ENCODE measurements at places on chromosomes 7 and 10. TPM values are rescaled to one million over a fixed set of nuclear protein-coding genes. Genes with fewer than 3 reads are reported as not detected.

DNA sequence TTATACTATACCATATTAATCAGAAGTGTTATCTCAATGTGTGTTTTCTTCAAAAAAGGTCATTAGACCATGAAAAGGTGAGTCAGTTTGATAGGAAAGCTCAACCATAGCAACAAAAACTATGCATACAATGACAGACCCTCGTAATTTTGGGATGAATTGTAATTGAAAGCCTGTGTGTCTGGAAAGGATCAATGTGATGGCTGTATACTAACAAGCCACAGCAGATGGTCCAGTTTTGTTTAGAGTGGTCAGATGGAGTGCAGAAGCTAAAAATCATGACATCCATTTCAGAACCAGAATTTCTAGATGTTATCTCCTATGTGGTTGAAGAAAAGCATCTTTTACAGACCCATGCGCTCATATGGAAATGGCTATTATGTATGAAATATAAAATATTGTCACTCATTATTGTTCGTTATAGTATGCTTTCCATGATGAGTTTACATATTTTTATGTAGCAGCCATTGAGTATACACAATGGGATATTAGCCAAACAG is 88.3 kb upstream of the CNTNAP2 start:
- no peaks in the 10 kb centered on the region for H3K4me1 ChIP-seq
- H3K27ac ChIP-seq = no peak overlapping the region
- H3K4me3 ChIP-seq = no peak overlapping the region
- no peak for DNase-seq

GRCh38 chr10:133378251-133379096 is 588 bp upstream of the PAOX start:
- peak overlapping the region; percentile 78 for H3K4me3 ChIP-seq
- peak; percentile 18 for DNase-seq
- H3K4me1 ChIP-seq = peaks cover 7% of the 10 kb centered on the region
- H3K27ac ChIP-seq = no peak overlapping the region

The NYAP1 gene
- 2.6 TPM for total RNA-seq

GRCh38 chr10:82228701-82229100 is 353.7 kb downstream of the NRG3 start:
- H3K4me1 ChIP-seq = no peaks in the 10 kb centered on the region
- H3K27me3 ChIP-seq = no peaks in the 10 kb centered on the region
- H3K27ac ChIP-seq = no peak overlapping the region
- no peak for DNase-seq
- H3K4me3 ChIP-seq = no peak overlapping the region

The SLC39A12 gene
- total RNA-seq = not detected

- peak; percentile 75 for DNase-seq
- peaks cover 9% of the 10 kb centered on the region for H3K4me1 ChIP-seq
- H3K4me3 ChIP-seq = peak overlapping the region; percentile 94
- no peaks in the 10 kb centered on the region for H3K27me3 ChIP-seq
Observed at GRCh38 chr10:73095481-73096021, 1.1 kb downstream of the P4HA1 start.

The MGMT gene
- total RNA-seq = 9.5 TPM

DNA sequence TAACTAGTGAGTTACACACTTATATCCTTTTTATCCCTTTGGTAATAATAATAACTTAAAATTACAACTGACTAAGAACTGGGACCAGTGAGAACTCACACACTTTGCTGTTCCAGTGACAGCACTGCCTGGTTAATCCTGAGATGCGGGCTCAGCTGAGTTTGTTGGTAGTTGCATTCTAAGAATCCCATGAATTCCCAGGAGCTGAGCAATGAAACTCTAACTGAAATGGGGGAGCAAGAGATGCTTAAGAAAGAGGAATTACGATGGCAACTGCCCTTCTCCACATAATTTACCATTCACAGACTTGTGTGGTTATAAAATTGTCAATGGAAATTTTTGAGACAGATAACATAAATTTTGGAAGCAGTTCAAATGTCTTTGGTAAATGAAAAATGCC is 659.4 kb downstream of the MAGI2 start:
- no peaks in the 10 kb centered on the region for H3K27me3 ChIP-seq
- H3K36me3 ChIP-seq = no peaks in the 10 kb centered on the region
- H3K4me3 ChIP-seq = no peak overlapping the region
- peak; percentile 29 for DNase-seq
- H3K27ac ChIP-seq = no peak overlapping the region

DNA sequence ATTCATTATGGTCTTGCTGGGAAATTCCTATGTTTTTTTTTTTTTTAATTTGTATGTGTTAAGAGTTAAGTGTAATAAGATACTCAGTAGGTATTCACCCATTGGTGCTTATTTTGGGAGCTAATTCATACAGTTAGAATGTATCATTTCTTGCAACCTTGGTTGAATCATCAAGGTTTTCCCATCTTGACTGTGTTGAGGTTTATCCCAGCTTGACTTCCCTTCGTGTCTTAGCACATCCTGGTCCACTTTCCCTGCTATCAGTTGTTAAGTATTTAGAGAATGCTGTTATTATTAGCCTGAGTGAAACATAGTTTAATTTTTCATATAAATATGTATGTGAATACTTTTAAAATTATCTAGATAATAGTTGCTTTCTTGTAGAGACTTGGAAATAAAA is 20.8 kb downstream of the RALA start:
- no peaks in the 10 kb centered on the region for H3K36me3 ChIP-seq
- peaks cover 4% of the 10 kb centered on the region for H3K4me1 ChIP-seq
- no peaks in the 10 kb centered on the region for H3K27me3 ChIP-seq
- H3K4me3 ChIP-seq = no peak overlapping the region

The CNNM2 gene
- total RNA-seq = 10.6 TPM

GRCh38 chr10:73076360-73077183 is 20.1 kb downstream of the P4HA1 start:
- peaks cover 2% of the 10 kb centered on the region for H3K4me1 ChIP-seq
- no peak overlapping the region for H3K27ac ChIP-seq
- peaks cover 16% of the 10 kb centered on the region for H3K36me3 ChIP-seq
- H3K4me3 ChIP-seq = no peak overlapping the region
- DNase-seq = peak; percentile 82

The BTBD16 gene
- not detected for total RNA-seq

The FAM25C gene
- total RNA-seq = not detected

DNA sequence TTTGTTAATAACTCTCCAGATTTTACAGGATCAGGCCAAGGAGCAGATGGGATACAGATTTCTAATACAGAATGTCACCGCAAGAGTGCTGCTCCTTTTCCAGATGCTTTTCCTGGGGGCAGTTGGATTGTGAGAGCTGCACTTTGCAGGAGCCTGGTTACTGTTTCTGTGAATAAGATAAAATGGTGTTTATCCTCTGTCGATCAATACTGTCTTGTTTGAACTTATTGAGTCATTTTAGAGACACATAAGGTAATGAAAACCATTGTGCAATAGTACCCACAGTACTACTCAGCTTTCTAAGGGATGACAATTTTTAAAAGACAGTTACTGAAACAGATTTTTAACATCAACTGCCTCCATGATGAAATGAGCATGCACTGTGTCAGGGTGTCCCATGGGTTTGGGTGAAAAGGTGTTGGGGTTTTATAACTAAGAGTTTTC is 2.9 kb downstream of the A1CF start:
- no peaks in the 10 kb centered on the region for H3K36me3 ChIP-seq
- H3K4me1 ChIP-seq = no peaks in the 10 kb centered on the region
- H3K4me3 ChIP-seq = no peak overlapping the region
- no peak overlapping the region for H3K27ac ChIP-seq

DNA sequence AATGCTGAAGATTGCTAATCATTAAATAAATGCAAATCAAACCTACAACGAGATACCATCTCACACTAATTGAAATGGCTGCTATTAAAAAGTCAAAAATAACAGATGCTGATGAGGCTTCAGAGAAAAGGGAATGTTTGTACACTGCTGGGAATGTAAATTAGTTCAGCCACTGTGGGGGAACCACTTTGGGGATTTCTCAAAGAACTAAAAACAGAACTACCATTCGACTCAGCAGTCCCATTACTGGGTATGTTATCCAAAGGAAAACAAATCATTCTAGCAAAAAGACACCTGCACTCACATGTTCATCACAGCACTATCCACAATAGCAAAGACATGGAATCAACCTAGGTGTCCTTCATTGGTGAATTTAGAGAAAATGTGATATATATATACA is 379.0 kb upstream of the CNTNAP2 start:
- H3K36me3 ChIP-seq = no peaks in the 10 kb centered on the region
- H3K4me1 ChIP-seq = no peaks in the 10 kb centered on the region
- H3K27me3 ChIP-seq = no peaks in the 10 kb centered on the region
- DNase-seq = no peak
- H3K4me3 ChIP-seq = no peak overlapping the region

The C7orf57 gene
- total RNA-seq = not detected

DNA sequence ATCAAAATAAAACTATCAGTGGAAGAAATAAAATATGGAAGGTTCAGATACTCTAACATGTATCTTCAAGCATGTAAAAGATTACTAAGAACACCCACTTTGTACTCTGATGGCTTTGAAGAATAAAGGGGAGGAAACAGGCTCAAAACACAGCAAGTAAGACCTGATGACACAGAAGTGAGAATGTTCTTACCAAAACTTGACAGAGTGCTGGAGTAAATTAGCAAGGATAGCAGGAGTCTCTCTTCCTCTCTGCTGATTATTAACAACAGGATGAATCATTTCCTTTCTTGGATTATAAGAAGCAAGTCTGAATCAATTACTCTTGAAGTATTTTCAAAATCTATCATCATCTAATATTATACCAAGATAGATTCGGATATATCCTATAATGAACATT is 47.5 kb downstream of the GLI3 start:
- no peak overlapping the region for H3K27ac ChIP-seq
- H3K36me3 ChIP-seq = no peaks in the 10 kb centered on the region
- no peak overlapping the region for H3K4me3 ChIP-seq

The CCDC3 gene
- total RNA-seq = 25.8 TPM

DNA sequence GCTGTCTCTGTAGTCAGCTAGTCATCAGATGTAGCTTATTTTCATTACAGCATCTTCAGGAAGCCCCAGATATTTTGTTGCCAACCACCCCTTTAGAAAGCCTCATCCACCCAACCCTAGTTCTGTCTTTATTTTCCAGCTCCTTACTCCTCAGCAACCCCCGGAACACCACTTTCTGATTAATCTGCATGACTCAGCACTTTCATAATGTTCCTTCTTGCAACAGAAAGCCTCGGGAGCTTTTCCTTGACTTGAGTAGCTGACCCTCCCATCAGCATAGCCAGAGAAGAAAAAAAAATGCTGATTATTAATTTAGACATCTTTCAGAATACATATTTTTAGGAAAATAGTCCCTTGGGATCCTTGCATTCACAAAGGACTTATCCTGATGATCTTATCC is 244.0 kb upstream of the CXCL12 start:
- peak; percentile 77 for DNase-seq
- no peaks in the 10 kb centered on the region for H3K27me3 ChIP-seq
- no peak overlapping the region for H3K27ac ChIP-seq
- H3K4me3 ChIP-seq = peak overlapping the region; percentile 14
- H3K36me3 ChIP-seq = no peaks in the 10 kb centered on the region
- peaks cover 9% of the 10 kb centered on the region for H3K4me1 ChIP-seq

The PCLO gene
- 3.0 TPM for total RNA-seq

- H3K27me3 ChIP-seq = peaks cover 42% of the 10 kb centered on the region
- H3K4me1 ChIP-seq = no peaks in the 10 kb centered on the region
- no peak for DNase-seq
- no peak overlapping the region for H3K4me3 ChIP-seq
- no peaks in the 10 kb centered on the region for H3K36me3 ChIP-seq
Observed at GRCh38 chr10:119479532-119479931, 63.0 kb downstream of the RGS10 start.

DNA sequence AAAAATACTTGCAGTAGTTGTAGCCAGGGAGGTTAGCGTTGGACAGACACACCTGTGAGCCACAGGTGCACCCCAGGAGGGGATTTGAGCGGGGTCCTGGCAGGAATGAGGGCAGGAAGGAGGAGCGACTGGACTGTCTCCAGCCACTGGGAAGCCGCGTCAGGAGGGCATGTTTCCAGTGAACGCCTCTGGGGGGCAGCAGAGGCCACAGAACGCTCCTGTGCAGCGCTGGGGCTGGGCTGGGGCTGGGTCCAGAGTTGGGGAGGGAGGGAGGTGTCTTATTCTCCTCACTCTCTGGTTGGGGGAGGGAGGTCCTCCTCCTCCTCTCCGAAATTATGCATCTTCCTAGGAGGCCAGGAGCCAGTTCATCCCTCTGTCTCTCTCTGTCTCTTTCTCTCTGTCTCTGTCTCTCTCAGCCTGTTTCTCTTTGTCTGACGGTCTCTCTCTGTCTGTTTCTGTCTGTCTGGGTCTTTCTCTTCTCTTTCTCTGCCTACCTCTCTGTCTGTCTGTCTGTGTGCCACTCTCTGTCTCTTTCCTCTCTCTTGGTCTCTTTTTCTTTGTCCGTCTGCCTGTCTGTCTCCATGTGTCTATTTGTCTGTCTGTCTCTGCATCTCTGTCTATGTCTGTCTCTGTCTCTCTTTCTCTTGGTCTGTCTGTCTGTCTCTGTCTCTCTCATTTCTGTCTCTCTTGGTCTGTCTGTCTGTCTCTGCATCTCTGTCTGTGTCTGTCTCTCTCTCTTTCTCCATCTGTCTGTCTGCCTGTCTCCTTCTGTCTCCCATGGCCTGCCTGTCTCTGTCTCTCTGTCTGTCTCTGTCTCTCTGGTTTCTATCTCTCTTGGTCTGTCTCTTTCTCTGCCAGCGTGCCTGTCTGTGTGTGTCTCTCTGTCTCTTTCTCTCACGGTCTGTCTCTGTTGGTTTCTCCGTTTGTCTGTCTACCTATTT is 9.9 kb upstream of the PSMG3 start:
- no peaks in the 10 kb centered on the region for H3K36me3 ChIP-seq
- no peak overlapping the region for H3K27ac ChIP-seq
- no peak for DNase-seq
- no peak overlapping the region for H3K4me3 ChIP-seq

DNA sequence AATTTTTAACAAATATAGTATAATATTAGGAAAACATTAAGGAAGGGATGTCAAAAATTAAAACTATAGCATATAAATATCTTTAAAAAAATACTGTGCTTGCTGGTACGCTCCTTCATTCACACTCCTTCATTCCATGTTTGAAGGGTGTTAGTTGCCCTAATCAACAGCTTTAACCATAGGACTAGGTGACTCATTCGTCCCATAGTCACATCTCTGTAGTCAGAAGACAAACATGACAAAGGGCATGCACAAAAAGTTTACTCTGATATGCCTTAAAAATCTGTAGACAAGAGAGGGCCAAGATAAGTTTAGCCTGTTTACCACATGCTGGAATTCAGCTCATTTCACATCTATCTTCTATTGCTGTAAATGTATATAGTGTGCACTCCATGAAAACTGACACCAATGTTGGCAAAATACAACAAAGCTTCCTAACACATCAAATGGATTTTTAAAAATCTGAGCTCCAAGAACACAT is 646 bp downstream of the FAM13C start:
- H3K27me3 ChIP-seq = no peaks in the 10 kb centered on the region
- no peak overlapping the region for H3K27ac ChIP-seq
- DNase-seq = peak; percentile 23
- H3K4me3 ChIP-seq = peak overlapping the region; percentile 76
- no peaks in the 10 kb centered on the region for H3K36me3 ChIP-seq

The RSU1 gene
- total RNA-seq = 138 TPM

The MCM10 gene
- 1.5 TPM for total RNA-seq

DNA sequence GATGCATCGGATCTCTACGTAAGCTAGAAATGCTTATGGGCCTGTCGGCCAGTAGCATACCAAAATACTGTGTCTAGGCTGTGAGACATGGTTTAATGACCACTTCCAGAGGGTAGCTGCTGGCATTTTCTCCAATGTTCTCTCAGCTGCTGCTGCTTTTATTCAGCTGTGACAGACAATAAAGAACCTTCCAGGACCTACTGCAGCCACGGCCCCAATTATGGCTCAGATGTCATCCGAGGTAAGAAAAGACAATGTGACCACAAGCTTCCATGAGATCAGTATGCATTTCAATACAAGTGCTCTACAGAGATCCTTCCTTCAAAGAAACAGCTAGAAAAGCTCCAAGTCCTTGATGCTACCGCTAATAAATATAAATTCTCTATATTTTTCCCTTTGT is 256.2 kb downstream of the SDHAF3 start:
- H3K27ac ChIP-seq = no peak overlapping the region
- H3K4me1 ChIP-seq = no peaks in the 10 kb centered on the region
- no peaks in the 10 kb centered on the region for H3K36me3 ChIP-seq
- no peak overlapping the region for H3K4me3 ChIP-seq

The DNAJC12 gene
- total RNA-seq = 2.1 TPM

All from astrocyte (in vitro differentiated cells and primary cell).